ENCODE measurements at places on chromosomes 6 and 20.

DNA sequence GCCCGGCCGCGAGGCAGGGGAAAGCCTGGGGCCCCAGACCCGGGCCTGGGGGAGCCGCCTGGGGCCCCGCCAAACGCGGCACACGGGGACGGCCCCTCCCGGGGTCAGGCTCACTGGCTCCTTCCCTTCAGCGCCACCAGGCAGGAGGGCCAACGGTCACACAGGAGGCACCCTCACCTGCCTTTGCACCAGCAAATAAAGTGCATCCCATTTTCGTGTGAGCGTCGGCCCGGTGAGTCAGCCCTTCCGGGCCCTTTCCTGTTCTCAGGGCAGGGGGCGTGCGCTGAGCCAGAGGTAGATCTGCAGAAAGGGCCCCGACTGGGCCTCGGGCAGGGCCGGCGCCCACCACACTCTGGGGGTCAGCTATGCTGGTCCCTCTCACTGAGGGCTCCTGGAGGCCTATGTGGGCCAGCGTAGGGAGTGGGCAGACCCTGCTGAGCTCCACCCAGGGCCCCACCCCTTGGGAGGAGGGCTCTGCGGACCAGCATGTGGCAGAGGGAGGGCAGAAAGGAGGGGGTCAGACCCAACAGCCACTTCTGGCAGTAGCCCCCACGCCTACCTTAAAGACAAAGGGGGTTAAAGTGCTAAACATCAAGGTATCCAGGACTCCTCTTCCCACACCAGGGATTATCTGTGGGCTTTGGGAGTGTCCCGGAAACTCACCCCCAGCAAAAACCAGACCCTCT, 931 bp upstream of the UCKL1 start:
- peak; percentile 78 for DNase-seq

DNA sequence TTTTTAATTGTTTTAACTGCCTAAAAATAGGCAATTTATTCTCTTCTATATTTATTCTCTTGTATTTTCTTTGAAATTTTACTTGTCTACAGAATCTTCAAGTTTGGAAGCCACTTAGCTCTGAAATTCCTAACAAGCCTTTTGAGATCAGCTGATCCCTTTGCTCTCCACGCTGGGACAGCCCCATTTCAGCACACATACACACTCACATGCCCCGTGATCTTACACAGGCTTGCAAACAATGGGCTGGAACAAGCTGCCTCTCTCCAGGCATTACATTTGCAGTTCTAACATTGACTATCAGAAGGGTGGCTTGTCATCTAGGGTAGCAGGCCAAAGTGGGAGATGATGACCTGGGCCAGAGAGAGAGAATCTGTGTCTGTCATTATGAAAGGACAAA, 62.1 kb upstream of the RAB32 start:
- no peak for DNase-seq

DNA sequence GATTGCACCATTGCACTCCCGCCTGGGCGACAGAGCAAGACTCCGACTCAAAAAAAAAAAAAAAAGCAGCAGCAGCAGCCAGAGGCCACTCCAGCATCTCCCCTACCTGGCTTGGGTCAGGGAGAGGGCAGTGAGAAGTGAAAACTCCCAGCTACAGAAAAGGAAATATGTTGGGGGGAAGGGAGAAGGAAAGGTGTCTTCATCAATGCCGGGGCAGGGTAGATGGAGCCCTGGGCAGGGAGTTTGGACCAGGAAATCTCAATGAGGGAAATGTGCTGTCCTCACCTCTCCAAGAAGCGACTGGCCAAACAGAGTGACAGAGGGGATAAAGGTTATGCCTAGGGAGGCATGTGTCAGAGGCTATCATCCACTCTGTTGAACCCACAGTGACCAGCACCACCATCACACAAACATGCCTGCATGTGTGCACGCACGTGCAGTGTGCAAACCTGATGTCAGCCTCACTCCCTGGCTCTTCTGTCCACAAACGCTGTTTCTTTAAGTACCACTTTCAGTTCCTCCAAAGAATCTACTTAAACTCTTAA, 887 bp upstream of the AIF1 start:
- no peak for DNase-seq

GRCh38 chr20:62947532-62948300, 4.8 kb upstream of the SLC17A9 start:
- no peak for DNase-seq

GRCh38 chr6:104973404-104973803, 16.5 kb downstream of the LIN28B start:
- DNase-seq = no peak

GRCh38 chr6:100305209-100305869, 159.4 kb downstream of the SIM1 start:
- no peak for DNase-seq

DNA sequence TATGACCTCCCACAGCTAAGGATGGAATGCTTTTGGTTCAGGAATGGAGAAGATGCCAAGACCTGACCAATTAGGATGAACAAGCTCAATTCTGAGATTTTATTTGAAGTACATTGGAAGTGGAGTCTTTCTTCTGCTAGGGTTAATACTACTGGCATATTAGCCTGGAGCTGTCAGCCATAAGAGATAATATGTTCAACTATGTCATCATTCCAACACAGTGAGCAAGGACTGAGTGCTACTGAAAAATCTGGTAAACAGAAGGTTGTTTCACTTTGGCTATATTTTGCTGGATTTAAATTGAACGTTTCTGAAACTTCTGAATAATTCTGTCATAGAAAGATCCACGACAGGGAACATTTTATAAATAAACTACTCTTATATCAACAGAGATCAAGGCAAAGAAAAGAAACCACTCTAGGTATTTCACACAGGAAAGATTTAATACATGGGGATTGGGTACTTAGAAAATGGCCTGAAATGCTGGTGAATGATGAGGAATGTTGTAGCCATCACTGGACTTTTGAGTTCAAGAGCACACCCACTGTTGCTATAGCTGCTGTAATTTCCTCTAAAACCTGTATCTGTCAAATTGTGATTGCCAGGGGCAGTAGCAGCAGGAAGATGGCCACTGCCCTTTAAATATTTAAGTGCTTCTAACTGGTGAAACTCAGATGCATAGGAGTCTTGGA, 200.5 kb downstream of the PLCB4 start:
- DNase-seq = no peak

- no peak for DNase-seq
Measured at GRCh38 chr20:50810842-50811241, 16.0 kb downstream of the BCAS4 start.

DNA sequence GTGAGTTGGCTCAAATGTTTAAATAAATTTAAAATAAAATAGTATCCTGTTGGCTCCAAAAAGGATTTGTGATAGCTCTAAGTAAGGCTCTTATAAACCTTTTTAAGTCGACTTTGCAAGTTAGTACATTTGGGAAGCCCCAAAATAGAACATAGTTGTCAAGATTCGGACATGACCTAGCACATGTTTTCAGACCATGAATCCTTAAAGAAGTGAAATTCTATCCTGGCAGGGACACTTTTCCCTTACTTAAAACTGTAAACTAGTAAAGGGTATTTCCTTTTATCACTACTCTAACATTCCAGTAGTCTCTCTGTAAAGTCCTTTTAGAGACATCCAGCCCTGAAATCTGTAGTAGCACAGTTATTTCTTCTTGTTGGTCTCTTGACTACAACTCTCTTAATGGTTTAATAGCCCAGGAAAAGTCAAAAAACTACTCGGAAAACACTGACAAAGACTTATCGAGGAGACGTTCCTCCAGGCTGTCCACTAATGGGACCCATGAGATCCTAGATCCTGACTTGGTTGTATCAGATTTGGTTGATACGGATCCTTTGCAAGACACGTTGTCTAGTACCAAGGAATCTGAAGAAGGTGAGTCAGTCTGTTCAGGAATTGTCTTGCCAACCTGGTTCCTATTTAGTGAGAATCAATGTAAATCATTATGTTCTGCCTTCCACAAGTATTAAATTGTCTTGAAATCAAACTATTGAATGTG, 83.6 kb downstream of the SCAND1 start:
- no peak for DNase-seq

DNA sequence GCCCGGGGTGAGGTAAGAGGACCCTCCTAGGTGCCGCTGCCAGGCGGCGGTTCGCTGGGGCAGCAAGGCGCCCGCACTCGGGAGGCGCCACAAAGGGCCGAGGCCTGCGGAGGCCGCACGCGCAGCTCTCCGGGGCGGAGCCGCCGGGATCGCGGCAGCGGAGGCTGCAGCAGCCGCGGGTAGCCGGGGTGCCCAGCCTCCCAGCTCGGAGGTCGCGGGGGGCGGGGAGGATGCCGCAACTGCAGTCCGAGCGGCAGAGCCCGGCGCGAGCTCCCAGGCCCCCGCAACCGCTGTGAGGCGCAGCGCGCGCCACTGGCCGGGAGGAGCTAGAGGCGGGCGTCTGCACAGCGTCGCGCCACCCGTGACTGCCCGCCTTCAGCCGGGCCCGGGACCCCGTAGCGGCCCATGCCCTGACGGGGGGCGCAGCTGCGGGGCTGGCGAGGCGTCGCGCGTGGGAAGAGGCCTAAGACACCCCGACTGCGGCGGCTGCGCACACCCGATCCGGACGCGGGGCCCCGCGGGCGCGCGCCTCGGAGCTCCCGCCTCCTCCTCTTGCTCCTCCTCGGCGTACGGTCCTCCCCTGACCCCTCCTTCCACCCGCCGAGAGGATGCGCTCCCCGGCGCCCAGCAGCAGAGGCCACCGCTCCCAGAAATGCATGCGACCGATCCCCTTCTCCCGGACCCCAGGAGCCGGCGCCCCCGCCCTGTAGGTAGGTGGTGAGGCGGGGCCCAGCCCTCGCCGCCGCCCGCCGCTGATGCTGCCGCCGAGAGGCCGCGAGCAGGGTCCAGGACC, at the start of gene NCOA7:
Gene NCOA7 (plus strand): TSS at position 603 of the 793 bp plus-strand sequence. CDS start 24,395 bp downstream, outside the sequence.
- peak; percentile 88 for DNase-seq

- no peak for DNase-seq
Measured at GRCh38 chr20:16747291-16747811, 807 bp upstream of the OTOR start.

GRCh38 chr6:29517728-29518440, 30.1 kb upstream of the MAS1L start:
- DNase-seq = no peak

DNA sequence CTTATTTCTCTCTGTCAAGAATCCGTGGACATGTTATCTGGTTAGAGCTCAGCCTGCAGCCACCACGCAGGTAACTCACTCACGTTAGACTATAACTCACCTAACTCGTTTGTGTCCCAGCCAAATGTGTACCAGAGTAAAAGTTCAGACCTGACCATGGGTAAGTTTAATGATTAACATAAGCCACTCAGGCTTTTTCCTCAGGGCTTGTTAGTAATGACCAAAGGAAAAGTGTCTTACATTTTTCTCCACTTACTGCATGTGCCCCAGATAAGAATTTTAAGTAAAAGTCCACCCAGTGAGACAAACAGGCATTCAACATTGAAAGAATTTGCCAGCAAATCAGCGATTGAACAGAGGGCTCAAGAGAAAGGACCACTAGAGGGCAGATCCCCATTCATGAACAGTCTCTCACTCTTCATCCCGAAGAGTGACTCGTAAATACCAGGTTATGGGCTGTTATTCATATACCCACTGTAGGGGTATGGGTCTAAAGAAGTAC, at the start of gene PKHD1:
Gene PKHD1 (minus strand): TSS at position 116 of the 502 bp plus-strand sequence. CDS start 2,680 bp downstream, outside the sequence.
- DNase-seq = no peak
